ENCODE measurements at places on chromosomes 2 and 18.

DNA sequence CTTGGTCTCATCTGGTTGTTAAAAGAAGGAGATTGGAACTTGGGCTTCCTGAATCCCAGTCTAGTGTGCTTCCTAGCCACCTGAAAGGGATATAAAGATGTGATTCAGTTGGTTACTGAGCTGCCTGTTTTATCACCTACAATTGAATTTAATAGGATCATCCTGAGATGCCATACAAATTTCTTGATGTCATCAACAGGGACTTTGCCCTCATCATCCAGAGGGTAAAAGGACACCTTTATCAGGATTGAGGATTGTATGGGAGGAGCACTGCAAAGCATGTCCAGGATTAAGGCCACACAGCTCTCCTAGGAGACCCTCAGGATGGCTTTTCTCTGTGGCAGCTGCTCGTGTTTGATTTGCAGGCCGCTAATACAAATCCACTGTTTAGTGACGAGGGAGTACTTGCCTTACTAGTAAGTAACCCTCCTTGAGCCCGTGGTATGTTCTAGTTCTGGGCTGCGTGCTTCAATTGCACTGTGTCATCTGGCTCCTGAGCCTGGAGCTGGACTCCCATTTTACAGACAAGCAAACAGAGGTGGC, 28.6 kb downstream of the SH3RF3 start:
- no peak for DNase-seq

DNA sequence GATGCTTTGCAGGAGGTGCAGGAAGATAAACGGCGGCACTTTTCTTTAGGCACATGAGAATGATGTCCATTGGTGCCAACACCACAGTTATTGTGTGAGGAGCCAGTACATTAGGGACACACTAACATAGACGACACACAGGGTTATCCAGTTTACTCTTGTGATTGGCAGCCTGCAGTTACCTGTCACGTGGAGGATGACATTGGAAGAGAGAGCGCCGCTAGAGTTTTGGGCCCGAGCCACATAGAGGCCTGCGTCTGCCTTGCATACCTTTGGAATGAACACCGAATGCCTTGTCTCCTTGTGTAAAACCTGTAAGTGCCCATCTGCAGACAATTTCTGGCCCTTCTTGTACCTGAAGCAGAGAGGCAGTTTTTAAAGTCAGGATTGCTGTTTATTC, 26.9 kb upstream of the TTN start:
- DNase-seq, result no peak

DNA sequence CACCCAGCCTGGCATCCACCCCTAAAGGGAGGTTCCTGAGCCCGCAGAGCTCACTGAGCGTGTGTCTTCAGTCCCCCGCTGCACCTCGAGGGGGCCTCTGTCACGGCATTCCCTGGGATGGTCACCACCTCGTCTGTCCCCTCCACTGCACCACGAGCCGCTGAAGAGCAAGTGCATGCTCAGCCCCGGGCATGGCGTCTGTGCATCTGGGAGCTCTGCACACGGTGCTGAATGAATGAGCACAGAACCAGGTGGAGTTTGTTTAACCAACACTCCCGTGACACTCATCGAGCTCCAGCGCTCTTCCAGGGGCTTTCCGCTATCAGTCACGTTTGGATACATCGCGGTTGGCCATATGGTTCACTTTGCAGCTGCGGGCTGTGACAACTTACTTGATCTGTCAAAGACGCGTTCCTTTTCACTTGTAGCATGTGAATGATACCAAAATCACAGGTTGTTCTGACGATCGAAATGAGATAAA, 9.2 kb downstream of the ALLC start:
- no peak for DNase-seq

DNA sequence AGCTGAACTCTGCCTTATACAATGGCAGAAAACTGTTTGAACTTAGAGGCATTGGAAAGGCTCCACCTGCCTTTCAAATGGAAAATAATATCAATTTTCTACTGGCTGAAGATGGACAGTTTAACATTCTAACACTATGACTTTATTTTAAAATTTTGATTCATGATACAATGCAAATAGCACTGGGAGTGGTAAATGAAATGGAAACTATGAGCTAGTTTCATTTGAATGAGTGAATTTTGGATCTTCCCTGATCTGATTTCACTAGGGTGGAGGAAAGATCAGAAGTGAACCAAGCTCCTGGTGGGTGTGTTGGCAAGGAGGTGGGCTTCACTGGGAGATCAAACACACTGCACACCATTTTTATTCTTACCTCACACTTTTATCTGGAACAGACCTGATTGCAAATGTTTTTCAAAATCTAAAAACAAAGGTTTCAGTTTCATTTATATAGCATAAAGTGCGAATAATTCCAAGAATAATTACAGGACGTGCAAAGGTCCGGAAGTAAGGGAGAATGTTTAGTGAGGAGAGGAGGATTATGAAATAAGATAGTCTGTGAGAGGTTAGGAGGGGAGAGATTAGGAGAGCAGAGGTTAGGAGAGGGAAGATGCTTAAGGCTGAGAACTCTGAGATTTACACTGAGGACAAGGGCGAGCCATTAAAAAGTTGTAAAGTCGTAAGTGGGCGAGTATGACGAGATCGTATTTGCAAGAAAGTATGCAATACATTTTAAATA, 18.6 kb upstream of the MBP start:
- no peak for DNase-seq

GRCh38 chr2:170690640-170691039, 24.5 kb upstream of the SP5 start:
- no peak for DNase-seq

DNA sequence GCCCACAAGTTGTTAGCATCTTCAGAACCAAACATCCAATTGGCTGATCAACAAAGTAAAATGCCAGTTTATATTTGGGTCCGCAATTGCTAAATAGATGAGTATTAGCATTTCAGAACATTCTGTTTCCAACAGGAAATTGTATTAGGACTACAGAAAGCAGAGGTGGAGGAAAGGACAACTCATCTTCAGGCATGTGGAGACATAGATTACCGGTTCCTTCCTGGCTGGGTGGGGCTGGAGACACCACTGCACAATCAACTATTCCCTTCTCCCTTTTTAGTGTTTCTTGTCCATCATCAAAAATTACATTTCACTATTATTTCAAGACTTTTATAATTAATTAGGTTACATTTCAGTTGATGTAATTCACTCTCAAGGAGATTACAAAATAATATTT, 83.8 kb downstream of the ADAM23 start:
- no peak for DNase-seq

- DNase-seq, result no peak
Measured at GRCh38 chr18:34003687-34004086, 221.0 kb downstream of the NOL4 start.

GRCh38 chr2:143390171-143390570, 261.0 kb downstream of the ARHGAP15 start:
- no peak for DNase-seq

GRCh38 chr2:227864161-227864756, 7.2 kb upstream of the DAW1 start:
- DNase-seq, result no peak

DNA sequence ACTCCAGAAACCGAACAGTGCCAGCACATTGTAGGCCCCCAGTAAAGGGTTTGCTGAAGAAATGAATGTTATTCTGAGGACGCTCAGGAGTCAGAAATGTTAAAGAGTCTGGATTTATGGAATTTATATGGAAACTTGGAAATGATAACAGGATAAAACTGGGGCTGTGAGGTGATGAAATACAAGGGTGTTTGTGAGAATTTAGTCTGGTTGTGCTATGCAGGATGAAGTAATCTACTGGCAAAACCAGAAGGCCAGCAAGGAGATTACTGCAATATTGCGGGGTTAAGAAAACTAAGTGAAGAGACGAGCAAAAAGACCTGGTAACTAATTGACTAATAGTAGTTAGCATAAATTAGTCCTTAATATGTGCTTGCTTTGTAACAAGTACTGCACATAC, 467.8 kb downstream of the ZEB2 start:
- DNase-seq, result no peak

DNA sequence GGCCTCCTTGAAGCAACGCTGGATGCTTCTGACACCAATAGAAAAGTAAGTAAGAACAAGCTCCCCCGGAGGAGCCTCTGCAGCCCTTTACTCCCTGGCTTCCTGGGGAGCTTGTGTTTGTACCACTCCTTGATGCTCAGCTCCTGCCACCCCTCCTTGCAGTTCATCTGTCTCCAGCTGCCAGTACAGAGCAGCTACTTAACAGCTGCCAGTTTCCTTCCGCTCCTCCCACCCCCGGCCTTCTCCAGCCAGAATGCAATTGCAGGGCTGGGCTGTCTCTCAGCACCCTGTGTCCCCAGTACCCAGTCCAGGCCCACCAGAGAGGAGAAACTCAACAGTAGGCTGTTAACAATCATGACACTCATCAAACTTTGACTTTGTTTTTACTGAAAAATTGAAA, 109.4 kb downstream of the AOX1 start:
- peak; percentile 30 for DNase-seq

DNA sequence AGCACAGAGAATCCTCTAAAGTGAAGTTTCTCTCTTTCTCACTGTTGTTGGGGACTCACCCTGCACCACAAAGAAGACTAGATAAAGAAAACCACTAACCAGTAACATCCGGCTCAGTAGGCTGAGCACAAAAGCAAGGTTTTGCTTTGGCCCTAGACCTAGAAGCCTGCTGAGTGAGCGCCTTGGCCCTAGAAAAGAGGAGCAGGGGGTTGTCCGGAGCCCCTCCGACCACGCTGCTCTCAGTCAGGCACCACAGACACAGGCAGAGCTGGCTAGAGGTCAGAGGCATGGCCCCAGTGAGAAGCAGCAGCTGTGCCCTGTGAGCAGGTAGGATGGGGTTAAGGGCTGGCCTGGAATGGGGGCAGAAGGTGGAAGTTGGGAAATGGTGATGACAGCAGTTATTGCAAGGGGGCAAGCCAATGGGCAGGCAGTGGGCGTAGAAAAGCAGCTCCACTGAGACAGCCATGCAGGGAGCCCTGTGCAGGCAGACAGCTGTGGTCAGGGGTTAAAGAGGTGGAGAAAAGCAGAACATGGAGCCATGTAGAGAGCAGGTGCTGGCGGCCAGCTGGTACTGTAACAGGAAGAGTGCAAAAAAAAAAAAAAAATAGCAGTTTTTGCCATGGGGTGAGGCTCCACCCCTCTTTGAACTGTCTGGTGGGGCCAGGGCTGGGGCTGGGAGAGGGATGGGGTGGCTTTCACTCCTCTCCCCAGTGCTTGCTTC, 36.9 kb upstream of the SLC14A1 start:
- peak; percentile 74 for DNase-seq

DNA sequence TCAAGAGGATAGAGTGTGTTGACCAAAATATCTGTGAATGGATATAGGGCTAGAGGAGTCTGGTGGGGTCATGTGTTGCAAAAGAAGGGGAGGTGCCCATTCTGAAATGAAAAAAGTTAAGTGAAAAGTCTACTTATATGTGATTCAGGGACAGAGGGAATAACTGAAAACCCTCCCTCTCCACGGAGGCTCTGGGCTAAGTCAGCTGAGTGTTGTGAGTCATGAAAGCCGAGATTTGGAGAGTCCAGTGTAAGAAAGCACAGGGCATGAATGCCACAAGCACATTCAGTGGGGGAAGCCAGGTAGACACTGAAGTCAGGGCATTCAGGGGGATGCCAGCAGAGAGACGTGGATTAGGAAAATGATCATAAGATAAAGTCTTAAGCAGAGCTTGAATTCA, 871.9 kb downstream of the TSN start:
- no peak for DNase-seq

- no peak for DNase-seq
Measured at GRCh38 chr2:15705839-15706386, 114.2 kb downstream of the DDX1 start.

- DNase-seq, result no peak
Measured at GRCh38 chr2:190505696-190506095, 28.8 kb downstream of the NEMP2 start.

- DNase-seq, result no peak
Measured at GRCh38 chr18:35424356-35424755, 47.2 kb upstream of the ZNF396 start.

DNA sequence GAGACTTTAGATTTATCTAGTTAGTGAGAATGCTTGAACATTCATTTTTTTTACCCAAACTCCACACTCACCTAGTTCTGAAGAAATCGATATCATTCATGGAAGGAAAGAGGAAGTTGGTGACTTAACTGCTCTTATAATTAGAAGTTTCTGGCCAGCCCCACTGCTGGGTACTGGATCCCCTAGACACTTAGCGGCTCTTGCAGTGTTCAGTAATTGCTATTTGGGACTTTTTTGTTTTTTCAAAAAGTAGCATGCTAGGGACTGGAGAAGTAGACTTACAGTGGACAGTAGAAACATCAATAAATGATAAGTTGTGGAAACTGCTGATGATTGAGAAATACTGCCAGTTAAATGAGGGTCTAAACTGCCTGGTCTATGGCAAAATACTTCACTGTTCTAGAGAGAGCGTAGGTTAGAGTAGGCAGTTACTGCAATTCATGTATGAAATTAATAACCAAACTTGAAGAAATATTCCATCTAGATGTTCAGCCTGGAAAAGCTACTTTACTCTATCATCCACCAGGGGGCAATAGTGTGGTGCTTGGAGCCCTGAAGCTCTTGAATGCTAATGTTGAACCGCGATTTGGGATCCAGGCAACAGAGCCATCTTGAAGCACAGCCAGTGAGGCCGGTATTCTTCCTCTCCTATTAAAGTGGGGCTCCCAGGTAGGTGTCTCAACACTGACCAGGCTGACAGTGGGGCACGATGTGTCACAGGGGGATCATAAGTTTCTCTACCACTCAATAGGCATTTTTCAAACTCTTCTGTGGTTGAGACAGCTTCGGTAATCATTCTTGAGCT, 146.1 kb upstream of the SESTD1 start:
- DNase-seq, result peak; percentile 81

- peak; percentile 67 for DNase-seq
Measured at GRCh38 chr2:28390241-28390745, 2.4 kb upstream of the FOSL2 start.

DNA sequence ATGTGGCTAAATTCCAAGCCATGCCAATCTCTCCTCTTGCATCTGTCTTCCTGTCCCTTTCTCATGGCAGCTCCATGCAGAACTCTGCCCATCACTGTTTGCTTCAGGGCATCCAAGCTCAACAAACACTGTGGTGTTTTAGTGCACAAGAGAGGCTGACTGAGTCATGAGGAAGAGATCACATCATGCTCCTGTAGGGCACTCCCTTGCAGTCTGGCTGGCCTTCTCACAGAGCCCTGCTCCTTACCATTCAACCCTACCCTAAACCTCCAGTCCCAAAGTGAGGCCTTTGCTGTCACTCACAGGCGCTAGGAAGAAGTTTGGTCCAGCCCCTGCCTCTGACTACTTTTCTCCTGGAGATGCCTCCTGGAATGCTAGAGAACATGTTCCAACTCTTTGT, 194.0 kb downstream of the LRATD1 start:
- no peak for DNase-seq

DNA sequence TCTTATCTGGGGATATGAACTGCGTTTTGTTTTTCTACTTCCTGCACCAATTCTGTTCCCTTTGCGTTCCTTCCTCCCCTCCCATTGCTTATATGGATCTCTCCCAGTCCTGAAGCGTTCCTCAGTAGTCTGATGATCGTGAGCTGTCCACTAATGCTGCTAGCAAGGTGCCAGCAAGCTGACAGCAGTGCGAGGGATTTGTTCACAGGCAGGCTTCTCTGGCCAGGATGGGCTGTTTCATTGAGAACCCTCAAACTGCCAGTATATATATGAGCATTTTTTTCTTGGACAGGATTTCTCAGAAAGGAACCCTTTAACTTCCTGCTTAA, 40.1 kb downstream of the GTF3C3 start:
- no peak for DNase-seq

Data from inflammatory macrophage treated with lipopolysaccharide for 1 hour (primary cell).